Uterus (tissue), 4 donors: ENCODE measurements at places on chromosomes 2 and 18. TPM values are rescaled to one million over a fixed set of nuclear protein-coding genes. Genes with fewer than 3 reads are reported as not detected.

GRCh38 chr18:3411854-3412268 lies 38.1 kb upstream of the TGIF1 start:
- H3K36me3 ChIP-seq = no peaks in the 10 kb centered on the region
- H3K4me1 ChIP-seq = no peaks in the 10 kb centered on the region
- H3K4me3 ChIP-seq = peak overlapping the region; percentile 22

DNA sequence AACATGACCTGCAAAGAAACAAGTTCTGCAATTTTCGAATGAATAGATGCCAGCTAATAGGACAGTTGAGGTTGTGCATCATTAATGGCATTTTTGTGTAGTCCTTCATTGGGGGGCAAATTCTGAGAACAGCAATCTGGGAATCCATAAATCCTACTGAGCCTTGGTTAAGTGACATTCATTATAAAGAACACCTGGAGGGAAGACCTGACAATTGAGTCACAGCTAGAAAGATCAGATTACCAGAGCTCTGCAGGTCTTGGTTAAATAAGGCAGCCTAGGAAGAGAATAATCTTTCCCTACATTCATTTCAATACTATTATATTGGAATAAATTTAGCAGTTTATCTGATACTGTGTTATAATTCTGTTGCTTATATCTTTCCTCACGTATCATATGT lies 14.3 kb downstream of the KCNH7 start:
- H3K4me1 ChIP-seq = no peaks in the 10 kb centered on the region
- H3K27ac ChIP-seq = no peak overlapping the region
- H3K36me3 ChIP-seq = no peaks in the 10 kb centered on the region
- H3K27me3 ChIP-seq = no peaks in the 10 kb centered on the region
- DNase-seq = no peak
- H3K4me3 ChIP-seq = no peak overlapping the region

DNA sequence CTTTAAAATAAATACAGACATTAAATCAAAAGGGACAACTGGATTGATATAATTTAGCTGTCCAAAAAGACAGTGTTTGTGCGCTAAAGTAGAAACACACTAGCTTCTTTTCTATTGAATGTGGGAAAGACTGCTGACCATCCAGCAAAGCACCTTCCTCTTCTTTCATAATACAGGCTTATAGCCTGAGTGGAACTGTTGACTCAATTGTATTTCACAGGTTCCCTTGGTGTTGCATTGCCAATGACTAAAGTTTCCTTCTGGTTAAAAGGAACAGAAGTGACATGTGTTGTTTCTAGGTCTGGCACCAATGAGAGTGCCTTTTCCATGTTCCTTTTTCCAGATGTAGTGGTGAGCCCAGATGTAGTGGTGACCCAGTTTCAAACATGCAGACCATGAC lies 412.3 kb downstream of the RNF144A start:
- no peak overlapping the region for H3K4me3 ChIP-seq
- H3K4me1 ChIP-seq = no peaks in the 10 kb centered on the region
- no peaks in the 10 kb centered on the region for H3K27me3 ChIP-seq
- no peak for DNase-seq
- H3K27ac ChIP-seq = no peak overlapping the region

DNA sequence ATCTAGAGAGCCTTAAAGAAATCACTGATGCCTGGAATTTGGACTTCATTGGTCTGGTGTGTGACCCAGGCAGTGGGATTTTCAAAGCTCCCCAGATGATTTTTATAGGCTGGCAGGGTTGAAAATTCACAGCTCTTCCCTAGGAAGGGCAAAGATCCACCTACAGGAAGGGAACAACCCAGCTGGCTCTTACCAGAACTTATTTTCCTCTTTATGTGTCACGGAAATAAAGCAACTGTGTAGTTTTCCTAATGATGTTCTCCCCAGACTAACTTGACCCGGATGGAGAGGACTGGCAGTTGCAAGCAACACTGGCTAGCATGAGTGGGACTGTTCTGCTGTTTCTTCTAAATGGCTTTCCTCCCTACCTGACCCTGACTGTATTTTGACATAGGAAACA lies 235.6 kb downstream of the ALPK2 start:
- no peaks in the 10 kb centered on the region for H3K36me3 ChIP-seq
- no peaks in the 10 kb centered on the region for H3K4me1 ChIP-seq
- H3K27me3 ChIP-seq = no peaks in the 10 kb centered on the region
- H3K4me3 ChIP-seq = no peak overlapping the region
- no peak for DNase-seq
- peak overlapping the region; percentile 73 for H3K27ac ChIP-seq

DNA sequence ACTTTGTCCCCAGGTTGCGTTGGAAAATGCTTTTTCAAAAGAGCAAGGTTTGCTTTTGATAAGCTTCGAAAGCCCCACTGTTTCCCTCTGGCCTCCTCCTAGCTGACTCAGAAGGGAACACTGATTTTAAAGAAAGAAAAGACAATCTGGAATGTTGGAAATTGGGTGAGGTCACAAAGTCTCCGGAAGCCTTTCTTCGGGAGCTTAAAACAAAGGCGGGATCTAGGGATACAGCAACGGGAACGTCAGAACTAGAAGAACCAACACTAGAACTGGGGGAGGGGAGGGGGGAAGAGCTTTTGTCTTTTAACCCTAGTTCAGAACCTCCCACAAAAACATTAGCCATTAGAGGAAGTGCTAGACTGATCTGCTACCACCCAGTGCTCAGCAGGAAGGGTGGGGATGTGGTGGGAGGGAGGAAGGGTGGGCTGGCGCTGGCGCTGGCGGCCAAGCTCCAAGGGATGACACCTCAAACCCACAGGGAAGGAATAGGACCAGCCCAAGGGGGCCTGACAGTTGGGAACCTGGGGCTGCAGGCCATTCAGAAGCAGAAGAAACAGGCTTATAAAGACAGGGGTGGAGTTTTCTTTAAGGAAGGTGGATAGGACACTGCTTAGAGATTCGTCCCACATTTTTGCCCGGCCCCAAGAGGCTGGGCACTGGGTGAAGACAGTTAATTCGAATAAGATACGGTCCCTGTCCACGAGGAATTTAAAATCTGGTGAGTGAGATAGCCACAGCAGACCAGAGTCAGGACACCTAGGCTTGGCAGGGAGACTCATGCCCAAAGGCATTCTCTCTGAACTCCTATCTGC lies 1.7 kb downstream of the TMSB10 start:
- no peaks in the 10 kb centered on the region for H3K36me3 ChIP-seq
- H3K4me3 ChIP-seq = peak overlapping the region; percentile 63
- peak overlapping the region; percentile 91 for H3K27ac ChIP-seq
- DNase-seq = peak; percentile 45

GRCh38 chr2:173612354-173612753 lies 257.7 kb downstream of the CDCA7 start:
- H3K4me1 ChIP-seq = no peaks in the 10 kb centered on the region
- no peaks in the 10 kb centered on the region for H3K27me3 ChIP-seq
- DNase-seq = no peak

DNA sequence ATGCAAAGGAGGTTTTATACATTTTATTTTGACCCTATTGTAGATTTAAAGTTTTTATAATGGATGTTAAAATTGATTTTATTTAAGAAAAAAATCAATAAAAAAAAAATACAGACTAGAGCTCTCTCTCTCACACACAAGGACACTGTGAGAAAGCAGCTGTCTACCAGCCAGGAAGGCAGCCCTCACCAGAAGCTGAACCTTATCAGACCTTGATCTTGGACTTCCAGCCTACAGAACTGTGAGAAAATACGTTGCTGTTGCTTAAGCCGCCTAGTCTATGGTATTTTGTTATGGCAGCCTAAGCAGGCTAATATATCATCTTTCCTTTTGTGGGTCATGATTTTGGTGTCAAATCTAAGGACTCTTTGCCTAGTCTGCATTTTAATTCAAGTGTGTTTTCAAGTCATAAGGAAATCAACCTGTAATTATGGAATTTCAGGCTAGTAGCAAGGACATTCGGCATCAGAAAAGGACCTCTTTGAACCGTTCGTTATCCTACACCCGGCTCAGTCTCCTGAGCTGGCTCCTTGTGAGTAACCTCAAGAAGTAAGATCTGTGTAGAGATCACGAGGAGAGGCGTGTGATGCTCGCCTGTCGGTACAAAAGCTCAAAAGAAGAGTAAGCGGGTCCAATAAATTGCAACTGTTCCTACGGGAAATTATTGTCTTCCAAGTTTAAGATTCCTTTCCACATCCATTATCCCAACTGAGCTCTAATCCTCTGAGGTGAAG lies 98.2 kb downstream of the PDCL3 start:
- no peaks in the 10 kb centered on the region for H3K27me3 ChIP-seq
- no peak overlapping the region for H3K27ac ChIP-seq
- no peaks in the 10 kb centered on the region for H3K4me1 ChIP-seq

- no peaks in the 10 kb centered on the region for H3K27me3 ChIP-seq
- no peaks in the 10 kb centered on the region for H3K4me1 ChIP-seq
- no peak for DNase-seq
- H3K27ac ChIP-seq = no peak overlapping the region
- no peak overlapping the region for H3K4me3 ChIP-seq
- H3K36me3 ChIP-seq = no peaks in the 10 kb centered on the region
Observed at GRCh38 chr2:30752811-30753210, 54.4 kb downstream of the CAPN13 start.

GRCh38 chr2:167825664-167826063 lies 421.7 kb downstream of the STK39 start:
- DNase-seq = no peak
- no peaks in the 10 kb centered on the region for H3K36me3 ChIP-seq
- no peak overlapping the region for H3K27ac ChIP-seq
- no peaks in the 10 kb centered on the region for H3K27me3 ChIP-seq
- no peak overlapping the region for H3K4me3 ChIP-seq

GRCh38 chr2:70994009-70994698 lies 519 bp downstream of the TEX261 start:
- H3K27ac ChIP-seq = peak overlapping the region; percentile 85
- DNase-seq = no peak
- H3K4me1 ChIP-seq = peaks cover 17% of the 10 kb centered on the region
- H3K4me3 ChIP-seq = peak overlapping the region; percentile 98
- H3K27me3 ChIP-seq = no peaks in the 10 kb centered on the region

DNA sequence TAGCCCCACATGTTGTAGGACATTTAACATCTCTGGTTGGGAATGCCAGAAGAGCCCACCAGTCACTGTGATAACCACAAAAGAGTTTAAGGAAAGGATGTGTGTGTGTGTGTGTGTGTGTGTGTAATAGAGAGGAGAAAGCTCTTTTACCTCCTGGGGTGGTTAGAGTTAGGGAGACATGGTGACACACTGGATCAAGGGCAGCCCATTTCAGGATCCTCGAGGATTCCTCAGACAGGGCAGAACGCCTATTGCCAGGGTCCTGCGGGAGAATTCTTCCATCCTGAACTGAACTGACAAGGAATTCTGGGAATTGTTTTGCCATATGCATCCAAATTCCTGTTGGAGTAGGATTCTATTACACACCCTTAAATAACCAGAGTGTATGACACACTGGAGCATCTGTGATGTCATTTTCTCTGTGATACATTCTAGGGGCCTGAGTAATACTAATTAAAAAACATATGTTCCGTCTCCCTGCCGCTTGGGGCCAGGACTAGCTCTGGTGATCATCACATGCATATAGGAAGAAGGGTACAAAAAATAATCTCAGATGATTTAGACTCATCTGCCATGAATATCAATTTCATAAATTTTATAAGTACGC lies 156.4 kb upstream of the MMADHC start:
- no peak overlapping the region for H3K27ac ChIP-seq
- H3K36me3 ChIP-seq = no peaks in the 10 kb centered on the region
- H3K4me3 ChIP-seq = no peak overlapping the region

DNA sequence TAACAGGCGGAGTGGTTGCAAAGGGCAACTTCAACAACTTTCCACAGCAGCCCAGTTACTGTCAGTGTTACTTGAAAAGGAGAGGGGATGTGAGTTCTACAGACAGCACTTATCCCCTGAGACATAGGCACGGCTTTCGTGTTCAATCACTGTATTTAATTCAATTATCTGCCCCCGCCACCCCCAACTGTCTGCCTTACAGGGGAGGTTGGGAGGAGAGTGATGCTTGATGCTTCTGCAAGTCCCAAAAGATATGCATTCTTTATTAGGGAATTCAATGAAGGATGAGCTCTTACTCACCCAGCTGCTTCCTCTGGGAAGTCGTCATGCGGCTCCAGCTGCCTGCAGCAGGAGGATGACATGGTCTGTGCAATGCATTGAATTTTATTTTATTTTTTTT lies 639.9 kb downstream of the DCC start:
- H3K36me3 ChIP-seq = no peaks in the 10 kb centered on the region
- no peak for DNase-seq
- H3K27me3 ChIP-seq = no peaks in the 10 kb centered on the region
- H3K27ac ChIP-seq = no peak overlapping the region
- no peaks in the 10 kb centered on the region for H3K4me1 ChIP-seq
- no peak overlapping the region for H3K4me3 ChIP-seq

GRCh38 chr2:221042926-221043325 lies 529.2 kb downstream of the EPHA4 start:
- H3K27ac ChIP-seq = no peak overlapping the region
- no peaks in the 10 kb centered on the region for H3K27me3 ChIP-seq
- no peak for DNase-seq
- no peaks in the 10 kb centered on the region for H3K4me1 ChIP-seq
- no peaks in the 10 kb centered on the region for H3K36me3 ChIP-seq

GRCh38 chr18:25187521-25188192 lies 164.3 kb downstream of the ZNF521 start:
- no peak overlapping the region for H3K27ac ChIP-seq
- H3K27me3 ChIP-seq = no peaks in the 10 kb centered on the region

GRCh38 chr18:7604361-7604760 lies 37.2 kb downstream of the PTPRM start:
- H3K4me1 ChIP-seq = no peaks in the 10 kb centered on the region
- no peaks in the 10 kb centered on the region for H3K36me3 ChIP-seq
- DNase-seq = no peak

GRCh38 chr2:74571058-74571457 lies 16.5 kb downstream of the DOK1 start:
- H3K4me1 ChIP-seq = no peaks in the 10 kb centered on the region
- H3K36me3 ChIP-seq = no peaks in the 10 kb centered on the region
- no peak for DNase-seq

The ASNSD1 gene
- total RNA-seq = 65.0 TPM

The OSR1 gene
- total RNA-seq = 26.2 TPM

The SGPP2 gene
- 8.6 TPM for total RNA-seq

The RAPH1 gene
- 29.4 TPM for total RNA-seq

The LRRC30 gene
- total RNA-seq = not detected

The GBX2 gene
- total RNA-seq = not detected

The APOB gene
- total RNA-seq = 0.41 TPM

The GCKR gene
- not detected for total RNA-seq

The UGT1A5 gene
- total RNA-seq = not detected
